Effector CD4-positive, alpha-beta T cell (primary cell): ENCODE measurements at places on chromosomes 1 and 21.

GRCh38 chr21:35314857-35315582, 265.9 kb upstream of the RUNX1 start:
- DNase-seq: no peak

GRCh38 chr21:42639646-42640152, 13.7 kb upstream of the PDE9A start:
- DNase-seq: no peak

GRCh38 chr21:36636016-36636415, 62.9 kb upstream of the SIM2 start:
- DNase-seq: no peak

- no peak for DNase-seq
Observed at GRCh38 chr1:187626056-187626455, 797.3 kb downstream of the PLA2G4A start.

DNA sequence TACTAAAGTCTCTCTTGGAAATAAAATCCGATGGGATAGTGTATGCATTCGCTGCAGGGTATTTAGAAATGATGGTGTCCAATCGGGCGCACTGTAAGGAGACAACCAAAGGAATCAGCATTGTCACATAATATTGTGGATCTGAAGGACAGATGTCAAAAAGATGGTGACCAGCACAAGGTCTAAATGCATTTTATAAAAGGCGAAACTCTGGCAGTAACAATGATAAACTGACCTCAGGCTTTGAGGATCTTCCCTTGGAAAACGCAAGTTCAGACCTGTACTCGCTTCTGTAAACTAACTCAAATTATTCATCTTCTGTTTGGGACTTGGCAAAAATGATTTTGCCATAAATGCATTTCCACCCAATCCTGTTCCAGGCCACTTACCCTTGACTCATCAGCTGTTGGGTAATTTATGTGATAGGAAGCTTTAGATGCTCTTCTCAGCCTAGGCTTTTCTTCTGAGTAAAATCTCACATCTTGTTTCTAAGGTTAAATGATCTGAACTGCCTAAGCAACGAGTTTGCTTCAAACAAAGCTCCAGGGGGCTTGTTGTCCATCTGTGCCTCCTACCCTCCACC, 33.8 kb downstream of the STPG1 start:
- DNase-seq: no peak

DNA sequence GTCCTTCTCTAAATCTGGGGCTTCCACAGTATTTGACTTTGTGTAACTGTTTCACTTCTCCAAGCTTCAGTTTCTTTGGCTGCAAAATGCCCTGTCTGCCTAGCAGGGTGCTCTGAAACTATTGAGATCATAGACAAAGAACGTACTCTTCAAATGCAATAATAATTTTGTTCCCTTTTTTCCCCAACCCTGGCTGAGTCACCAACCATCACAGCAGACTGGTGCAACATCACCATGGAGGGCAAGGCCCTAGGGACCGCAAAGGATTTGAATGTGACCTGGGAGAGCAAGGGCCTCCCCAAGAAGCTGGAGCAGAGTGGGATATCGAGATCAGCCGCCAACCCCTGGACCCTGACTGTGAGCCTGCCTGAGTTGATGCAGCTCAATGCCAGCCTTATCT, 115.0 kb downstream of the FCRL5 start:
- no peak for DNase-seq

GRCh38 chr1:214292322-214292721, 11.4 kb downstream of the SMYD2 start:
- no peak for DNase-seq

DNA sequence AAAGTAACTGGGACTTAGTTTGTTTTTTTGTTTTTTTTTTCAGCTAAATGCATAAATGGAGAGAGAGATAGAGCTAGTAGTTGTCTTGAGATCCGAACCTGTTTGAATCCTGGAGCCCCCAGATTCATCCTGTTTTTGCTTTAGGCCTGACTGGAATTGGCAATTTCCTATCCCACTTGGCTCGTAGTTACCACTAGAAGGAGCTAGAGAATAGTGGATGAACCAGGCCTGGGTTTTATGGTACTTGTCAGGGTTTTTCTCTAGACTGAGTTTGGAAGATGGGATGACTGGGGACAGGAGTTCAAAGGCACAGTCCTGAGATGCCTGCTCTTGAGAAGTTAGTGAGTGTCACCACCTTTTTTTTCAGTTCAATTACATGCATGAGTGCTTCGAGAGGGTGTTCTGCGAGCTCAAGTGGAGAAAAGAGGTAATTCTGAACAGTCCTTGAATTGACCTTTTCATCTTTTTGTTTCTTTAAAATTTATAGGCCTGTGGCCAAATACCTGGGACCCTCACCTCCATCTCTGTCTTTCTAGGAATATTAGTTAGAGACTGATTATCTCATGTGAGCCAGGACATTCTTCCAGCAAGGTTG, 23.4 kb downstream of the CELF3 start:
- no peak for DNase-seq

DNA sequence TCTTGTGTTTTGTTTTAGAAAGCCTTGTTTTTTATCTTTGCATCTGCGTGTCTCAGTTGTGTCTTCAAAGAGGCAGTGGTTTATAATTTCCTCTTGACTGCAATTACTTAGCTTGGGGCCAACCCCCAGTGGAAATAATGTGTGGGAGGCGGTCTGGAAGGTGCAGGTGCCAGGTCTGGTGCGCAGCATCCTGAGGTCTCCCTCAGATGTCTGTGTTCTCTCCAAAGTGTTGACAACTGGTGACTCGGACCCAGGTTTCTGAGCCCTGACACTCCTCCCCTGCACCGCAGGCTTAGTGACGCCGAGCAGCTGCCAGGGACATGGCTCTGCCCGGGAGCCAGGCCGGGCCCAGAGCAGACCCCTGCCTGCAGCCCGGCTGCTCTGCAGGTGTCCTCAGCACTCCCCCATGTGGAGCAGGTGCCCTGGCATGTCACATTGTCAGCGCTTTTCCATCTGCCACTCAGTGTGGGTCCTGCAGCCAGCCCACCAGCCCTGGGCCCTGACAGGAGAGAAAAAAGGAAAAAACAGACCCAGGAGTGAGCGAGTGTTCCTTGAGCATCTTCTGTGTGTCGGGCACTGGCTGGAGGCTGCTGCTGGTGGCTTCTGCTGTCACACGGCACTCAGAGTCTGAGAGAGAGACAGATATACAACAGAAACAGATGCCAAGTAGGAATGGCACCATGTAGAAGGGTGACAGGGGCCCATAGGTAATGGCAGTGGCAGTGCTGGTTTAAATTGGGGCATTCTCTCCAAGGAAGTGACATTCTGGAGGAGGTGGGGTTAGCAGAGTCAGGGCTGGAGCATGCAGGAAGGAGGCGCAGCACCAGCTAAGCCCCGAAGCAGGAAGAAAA, 24.8 kb upstream of the SELENON start:
- DNase-seq: peak; percentile 79

DNA sequence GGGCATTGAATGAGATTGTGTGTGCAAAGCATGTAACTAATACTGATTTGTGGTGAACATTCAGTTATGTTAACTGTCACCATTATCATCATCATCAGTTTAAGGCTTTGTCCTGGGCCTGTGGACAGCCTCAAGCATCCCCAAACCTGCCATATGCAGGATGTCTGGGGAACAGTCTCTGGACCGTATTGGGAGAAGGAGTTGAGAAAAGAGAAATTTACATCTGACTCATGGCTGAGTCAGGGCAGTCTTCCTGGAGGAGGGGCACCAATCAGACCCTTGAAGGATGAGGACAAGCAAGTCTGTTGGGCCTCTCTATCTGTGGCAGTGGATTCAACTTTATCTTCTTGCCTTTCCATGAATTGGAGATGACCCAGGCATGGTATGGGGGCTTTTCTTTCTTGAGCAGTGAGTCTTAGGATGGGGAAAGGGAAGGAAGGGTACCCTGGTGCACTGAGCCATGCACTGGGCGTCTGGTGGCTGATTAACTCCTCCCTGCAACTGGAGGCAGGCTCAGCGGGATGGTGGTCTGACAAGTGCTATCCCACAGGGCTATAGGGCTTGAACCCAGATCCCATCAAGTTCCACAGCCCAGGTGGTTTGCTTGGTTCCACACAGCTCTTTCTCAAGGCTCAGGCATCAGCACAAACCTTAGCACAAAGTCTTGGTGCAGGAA, 2.9 kb downstream of the PADI3 start:
- no peak for DNase-seq

GRCh38 chr1:241902391-241903065, 54.5 kb downstream of the EXO1 start:
- DNase-seq: no peak

DNA sequence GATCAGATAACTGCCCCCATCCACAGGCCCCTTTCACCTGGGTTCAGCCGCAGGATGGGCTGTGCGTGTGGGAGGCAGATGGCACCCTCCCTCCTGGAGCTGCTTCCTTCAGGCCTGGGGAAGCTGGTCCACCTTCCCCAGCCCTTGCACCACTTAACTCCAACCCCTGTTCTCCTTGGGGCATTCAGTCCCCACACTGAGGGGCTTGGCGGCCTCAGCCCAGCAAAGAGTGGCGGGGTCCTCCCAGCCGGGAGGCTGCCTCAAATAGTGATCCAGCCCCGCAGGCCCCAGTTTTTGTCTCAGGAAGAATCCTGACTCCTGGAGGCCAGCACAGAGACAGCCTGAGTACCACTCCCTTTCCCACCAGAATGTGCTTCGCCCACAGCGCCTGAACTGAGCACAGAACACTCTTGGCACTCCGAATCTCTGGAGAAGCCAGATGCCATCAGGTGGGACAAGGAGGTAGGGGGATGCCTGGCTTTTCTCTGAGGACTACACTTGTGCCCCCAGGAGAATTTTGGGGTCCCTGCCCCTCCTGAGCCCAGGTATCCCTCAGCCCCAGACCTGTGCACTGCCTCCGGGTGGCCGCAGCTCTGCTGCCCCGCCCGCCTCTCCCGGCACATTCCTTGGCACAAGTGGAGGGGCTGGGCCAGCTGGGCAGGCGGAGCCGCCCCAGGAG, 936 bp downstream of the PAQR6 start:
- no peak for DNase-seq

DNA sequence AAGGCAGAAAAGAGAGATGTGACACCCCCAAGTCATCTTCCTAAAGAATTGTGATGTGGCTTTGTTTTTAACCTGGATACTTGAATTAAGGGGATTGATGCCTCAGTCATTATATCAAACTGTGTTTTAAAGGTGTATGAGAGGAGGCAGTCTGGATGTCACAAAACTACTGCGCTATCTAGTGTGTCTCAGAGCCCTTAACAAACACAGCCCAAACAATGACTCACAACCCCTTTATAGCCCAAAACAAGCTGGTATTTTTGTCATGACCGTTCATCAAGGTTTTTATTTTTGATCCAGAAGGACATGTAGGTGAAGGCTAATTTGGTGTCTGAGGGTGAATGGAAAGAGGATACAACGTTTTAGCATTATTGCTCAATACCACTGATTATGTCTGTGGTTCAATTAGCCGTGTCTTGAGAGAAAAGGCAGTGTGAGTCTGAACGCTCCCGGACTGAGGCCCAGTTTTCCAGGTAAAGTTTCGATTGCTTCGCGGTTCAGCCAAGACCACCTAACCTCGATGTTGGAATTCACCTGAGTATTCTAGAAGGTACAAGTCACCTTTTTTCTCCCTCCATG, 71.6 kb downstream of the SGIP1 start:
- no peak for DNase-seq

DNA sequence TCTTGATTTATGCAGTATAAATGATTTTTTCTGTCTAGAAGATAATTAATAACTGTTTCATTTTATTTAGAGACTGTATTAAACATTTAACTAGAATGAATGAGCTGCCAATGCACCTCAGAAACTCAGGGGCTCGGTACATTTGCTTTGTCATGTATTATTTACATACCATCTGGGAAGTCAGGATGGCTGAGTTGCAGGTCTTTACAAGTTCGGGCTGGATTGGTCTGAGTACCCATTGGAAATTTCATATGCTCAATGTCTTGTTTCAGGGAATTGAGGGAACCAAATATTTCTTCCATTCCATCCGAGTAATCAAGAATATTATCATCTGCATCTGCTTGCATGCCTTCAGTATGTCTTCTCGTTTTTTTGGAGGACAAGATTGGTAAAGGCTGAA, 221.7 kb downstream of the COL11A1 start:
- DNase-seq: no peak

GRCh38 chr1:212718499-212718898, 18.9 kb upstream of the BATF3 start:
- no peak for DNase-seq

DNA sequence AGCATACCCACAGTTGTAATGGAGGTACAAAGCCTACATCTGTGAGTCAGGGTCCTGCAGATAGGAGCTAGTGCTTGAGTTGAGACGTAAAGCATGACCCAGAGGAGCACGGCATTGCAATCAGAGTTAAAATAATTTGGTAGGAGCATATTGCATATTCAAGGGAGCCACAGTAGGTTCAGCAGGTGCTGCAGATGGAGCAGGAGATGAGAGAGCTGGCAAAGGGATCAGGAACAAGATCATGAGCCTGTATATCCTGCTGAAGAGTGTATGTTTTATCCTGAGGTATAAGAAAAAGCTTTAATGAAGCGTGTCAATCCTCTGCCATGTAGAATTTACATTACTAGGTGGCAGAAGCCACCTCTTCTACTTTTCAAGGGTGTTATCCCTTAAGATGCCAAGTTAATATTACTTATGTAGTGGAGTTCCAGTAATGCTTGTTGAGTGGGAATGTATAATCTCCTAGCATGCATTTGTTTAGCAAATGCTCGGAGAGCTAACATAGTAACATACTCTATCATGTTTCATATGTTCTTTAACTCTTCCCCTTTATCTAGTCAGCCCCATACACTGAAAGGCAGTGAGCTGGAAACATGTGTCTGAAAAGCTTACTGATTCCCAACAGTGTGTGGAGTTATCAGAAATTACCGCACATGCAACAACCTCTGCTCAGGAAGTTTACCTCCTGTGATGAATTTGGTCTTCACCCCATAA, 300.3 kb downstream of the GRIK1 start:
- DNase-seq: no peak

GRCh38 chr1:240098534-240098933, 6.9 kb downstream of the FMN2 start:
- DNase-seq: no peak

GRCh38 chr1:230266456-230266855, 159.7 kb downstream of the PGBD5 start:
- no peak for DNase-seq

- DNase-seq: no peak
Observed at GRCh38 chr1:3274972-3275371, 179.5 kb upstream of the ARHGEF16 start.

DNA sequence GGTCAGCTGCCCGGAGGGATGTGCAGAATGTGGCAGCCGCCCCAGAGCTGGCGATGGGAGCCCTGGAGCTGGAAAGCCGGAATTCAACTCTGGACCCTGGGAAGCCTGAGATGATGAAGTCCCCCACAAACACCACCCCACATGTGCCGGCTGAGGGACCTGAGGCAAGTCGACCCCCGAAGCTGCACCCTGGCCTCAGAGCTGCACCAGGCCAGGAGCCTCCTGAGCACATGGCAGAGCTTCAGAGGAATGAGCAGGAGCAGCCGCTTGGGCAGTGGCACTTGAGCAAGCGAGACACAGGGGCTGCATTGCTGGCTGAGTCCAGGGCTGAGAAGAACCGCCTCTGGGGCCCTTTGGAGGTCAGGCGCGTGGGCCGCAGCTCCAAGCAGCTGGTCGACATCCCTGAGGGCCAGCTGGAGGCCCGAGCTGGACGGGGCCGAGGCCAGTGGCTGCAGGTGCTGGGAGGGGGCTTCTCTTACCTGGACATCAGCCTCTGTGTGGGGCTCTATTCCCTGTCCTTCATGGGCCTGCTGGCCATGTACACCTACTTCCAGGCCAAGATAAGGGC, 33.5 kb upstream of the LHX4 start:
- DNase-seq: no peak

GRCh38 chr1:210582205-210582970, 253.7 kb downstream of the HHAT start:
- DNase-seq: no peak
